ENCODE measurements at places on chromosomes 13 and 19.

- DNase-seq = no peak
These were observed 3.2 kb downstream of the KRI1 start for GRCh38 chr19:10562609-10563008.

DNA sequence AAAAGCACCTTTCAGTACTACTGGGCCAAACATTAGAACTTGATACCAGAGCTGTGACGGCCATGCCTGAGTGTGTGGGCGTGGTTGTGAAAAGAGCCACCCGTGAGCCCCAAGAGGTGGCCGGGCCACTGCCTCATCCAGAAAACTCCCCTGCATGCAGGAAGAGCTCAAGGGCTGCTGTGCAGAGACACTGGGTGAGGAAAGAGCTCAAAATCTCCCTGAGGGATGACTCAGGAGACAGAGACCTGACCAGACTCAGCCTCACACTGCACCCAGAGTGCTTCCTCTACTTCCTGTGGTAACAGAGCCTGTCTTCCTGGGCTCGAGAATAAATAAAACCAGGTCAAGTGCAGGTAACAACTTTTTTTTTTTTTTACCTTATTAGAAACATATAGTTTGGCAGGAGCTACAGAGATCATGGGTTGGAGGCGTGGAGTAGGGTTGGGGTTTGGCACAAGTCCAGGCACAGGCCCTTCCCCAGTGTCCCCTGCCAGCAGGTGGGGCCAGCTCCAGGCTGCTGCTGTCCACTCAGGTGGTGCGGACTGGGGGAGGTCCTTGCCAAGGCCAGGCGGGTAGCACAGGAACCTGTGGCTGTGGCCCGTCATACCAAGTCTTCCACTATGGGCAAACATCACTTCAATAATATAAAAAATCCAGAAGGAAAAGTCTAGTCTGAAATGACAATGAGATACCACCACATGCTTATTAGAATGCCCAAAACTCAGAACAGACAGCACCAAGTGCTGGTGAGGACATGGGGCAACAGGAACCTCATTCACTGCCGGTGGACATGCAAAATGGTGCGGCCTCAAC lies 25.5 kb downstream of the ELL start:
- peak; percentile 44 for DNase-seq

DNA sequence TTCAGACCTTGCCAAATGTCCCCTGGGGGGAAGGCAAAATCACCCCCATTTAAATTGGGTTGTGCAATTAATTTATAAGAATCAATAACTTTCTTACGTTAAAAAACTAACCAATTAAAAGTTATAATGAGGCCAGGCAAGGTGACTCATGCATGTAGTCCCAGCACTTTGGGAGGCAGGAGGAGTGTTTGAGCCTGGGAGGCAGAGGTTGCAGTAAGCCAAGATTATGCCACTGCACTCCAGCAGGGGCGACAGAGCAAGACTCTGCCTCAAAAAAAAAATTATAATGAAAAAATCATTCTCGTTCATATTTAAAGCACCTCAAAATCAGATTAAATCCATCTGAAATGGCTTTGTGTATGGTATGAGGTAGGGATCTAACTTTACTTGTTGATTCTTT lies 18.4 kb upstream of the SIGLEC14 start:
- DNase-seq = no peak

- no peak for DNase-seq
These were observed 1635.4 kb upstream of the SLC10A2 start for GRCh38 chr13:104701591-104701990.

DNA sequence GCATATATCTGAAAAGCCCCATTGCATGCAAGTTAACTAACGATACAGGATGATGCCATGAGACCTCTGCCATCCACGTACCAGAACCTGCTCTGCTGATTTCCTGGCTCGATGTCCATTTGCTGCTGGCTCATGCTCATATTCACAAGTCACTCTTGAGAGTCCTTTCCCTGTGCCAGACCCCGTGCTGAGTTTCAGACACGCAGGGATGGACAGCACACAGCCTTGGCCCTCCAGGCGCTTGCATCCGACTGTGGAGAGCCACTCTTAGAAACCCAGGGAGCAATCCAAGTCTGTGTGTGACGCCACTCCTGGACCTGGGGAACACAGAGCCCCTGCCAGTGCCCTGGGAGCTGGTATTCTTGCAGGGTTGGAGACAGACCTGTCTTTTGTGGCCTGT lies 37.6 kb upstream of the TSHZ3 start:
- DNase-seq = no peak

- DNase-seq = no peak
These were observed 27.1 kb upstream of the DOCK9 start for GRCh38 chr13:99004978-99005377.

DNA sequence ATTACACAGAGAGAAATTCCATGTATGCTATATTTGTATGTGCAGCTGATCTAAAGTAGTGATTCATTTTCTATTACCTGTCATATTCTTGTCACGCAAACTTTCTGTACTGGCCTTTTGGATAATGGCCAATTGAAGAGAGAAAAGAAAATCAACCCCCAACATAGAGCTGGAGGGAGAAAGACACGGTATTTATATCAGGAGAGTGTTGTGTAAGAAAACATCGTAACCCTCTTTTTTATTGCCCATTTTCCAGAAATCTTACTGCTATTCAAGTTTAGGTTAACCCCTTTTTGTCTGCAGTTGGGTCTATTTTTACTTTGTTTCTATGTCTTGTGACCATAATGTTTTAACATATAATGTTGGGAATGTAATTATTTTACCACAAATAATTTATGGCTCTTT lies 27.9 kb downstream of the DGKH start:
- DNase-seq = no peak

- DNase-seq = no peak
These were observed 11.9 kb upstream of the FRY start for GRCh38 chr13:32019612-32020233.

DNA sequence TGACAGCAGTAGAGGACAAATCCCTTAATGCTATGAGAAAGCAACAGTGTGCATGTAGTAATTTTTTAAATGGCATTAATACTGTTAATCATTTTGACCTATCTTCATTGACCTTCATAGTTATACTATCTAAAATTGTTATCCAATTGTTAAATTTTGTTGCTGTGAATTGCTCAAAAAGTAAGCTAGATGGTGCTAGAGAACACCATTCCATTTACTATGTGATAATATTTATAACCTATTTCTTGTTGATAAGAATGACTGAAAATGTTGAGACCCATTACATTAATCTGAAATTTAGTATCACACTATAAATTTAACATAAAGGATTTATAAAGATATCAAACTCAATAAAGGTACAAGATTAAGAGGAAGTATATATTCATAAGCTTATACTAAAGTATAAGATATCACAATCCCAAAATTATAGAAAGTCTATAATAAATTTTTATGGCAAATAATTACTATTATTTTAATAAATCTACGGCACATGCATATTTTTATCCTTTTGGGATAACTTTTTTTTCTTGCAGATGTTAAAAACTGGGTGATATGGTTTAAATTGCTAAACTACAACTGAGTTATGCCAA lies 1573.3 kb downstream of the PCDH9 start:
- no peak for DNase-seq

- no peak for DNase-seq
These were observed 880.6 kb downstream of the UQCRFS1 start for GRCh38 chr19:28332351-28332750.
